Myocyte (in vitro differentiated cells): ENCODE measurements at places on chromosomes 5 and 9. TPM values are rescaled to one million over a fixed set of nuclear protein-coding genes. Genes with fewer than 3 reads are reported as not detected.
A peak's percentile ranks its signal among the peaks of the same experiment; 100 is the strongest.

Gene BARHL1
- not detected in 2 replicates for total RNA-seq

Gene CDC20B
- not detected in 2 replicates for total RNA-seq

Gene VLDLR
- total RNA-seq: 2.1 and 13.9 TPM in 2 replicates

Gene SCAI
- 7.5 and 12.5 TPM in 2 replicates for total RNA-seq

Gene IFNB1
- total RNA-seq: not detected in 2 replicates

Gene TMOD1
- total RNA-seq: 48.8 and 60.3 TPM in 2 replicates

Gene CDKN2B
- 75.8 and 81.1 TPM in 2 replicates for total RNA-seq

Gene PPP3R2
- not detected in 2 replicates for total RNA-seq

Gene TMEM174
- total RNA-seq: not detected in 2 replicates

Gene ZFP62
- total RNA-seq: 12.9 and 20.1 TPM in 2 replicates

Gene TAF11L12
- total RNA-seq: not detected in 2 replicates

Gene ZDHHC11
- 0.37 and 0.73 TPM in 2 replicates for total RNA-seq

DNA sequence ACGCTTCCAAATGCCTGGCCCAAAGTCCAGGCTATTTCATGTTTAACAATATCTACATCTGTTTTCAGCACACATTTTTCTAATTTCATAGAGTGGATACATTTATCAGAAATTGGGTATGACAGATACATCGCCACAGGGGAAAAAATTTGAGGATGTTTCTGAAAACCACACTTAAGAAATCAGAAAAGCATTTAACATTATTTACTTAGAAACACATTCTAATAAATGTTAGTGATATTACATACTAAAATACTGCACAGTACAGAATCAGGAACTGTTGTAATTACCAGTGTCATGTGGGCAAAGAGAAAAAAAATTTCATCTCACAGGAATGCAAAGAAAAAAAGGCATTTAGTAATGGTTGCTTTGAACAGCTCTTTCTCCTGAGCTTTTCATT, 310.5 kb upstream of the KIF2A start:
- no peak for DNase-seq

GRCh38 chr9:130936285-130937117, 2.5 kb downstream of the FIBCD1 start:
- peak; percentile 94 for DNase-seq

- no peak for DNase-seq
Observed at GRCh38 chr9:136363949-136364748, 605 bp upstream of the DNLZ start.

GRCh38 chr5:139682016-139682975, 34.1 kb downstream of the CXXC5 start:
- no peak for DNase-seq

DNA sequence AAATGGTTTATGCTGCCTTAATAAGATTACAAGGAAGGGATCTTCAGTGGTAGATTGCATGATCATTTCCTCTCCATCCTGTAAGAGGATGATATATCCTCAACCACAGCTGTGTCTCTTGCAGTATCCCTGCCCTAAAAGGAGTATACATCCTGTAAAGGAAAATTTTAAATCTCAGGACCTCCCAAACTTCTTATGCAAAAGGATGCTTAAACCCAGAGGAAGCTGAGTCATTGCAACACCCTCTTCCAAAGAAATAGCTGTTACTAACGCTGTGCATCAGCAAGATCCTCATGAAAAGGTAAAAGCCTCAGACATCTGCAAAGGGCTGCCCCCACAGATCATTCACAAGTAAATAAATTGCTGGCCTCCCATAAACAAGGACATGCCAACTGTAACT, 599.0 kb downstream of the PRELID2 start:
- DNase-seq: no peak

DNA sequence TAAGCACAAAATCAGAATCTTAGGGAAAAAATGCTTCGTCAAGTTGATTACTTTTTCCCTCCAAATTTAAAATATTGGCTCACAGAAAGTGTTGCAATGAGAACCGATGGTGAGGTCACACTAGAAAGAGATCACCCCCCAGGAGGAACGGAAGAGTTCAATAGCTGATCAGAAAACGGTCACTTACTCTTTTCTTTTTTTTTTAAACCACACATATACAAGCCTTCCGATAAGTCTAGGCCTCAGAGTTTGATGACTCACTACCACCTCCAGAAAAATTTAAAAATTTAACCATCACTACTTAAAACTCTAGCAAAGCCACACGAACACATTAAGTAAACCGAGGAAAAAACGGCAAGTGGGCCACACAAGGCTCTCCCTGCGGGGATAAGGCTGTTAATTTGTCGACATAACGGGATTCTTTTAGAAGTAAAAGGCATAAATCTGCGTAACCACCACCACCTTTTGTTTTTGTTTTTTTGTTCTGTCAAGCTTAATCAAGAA, 1.2 kb downstream of the SURF4 start:
- DNase-seq: no peak

- DNase-seq: no peak
Observed at GRCh38 chr9:133107961-133108793, 12.9 kb downstream of the RALGDS start.

- peak; percentile 35 for DNase-seq
Observed at GRCh38 chr5:61758711-61759110, 426.7 kb downstream of the ZSWIM6 start.

- DNase-seq: peak; percentile 78
Observed at GRCh38 chr5:168766426-168766700, 187.2 kb upstream of the PANK3 start.

DNA sequence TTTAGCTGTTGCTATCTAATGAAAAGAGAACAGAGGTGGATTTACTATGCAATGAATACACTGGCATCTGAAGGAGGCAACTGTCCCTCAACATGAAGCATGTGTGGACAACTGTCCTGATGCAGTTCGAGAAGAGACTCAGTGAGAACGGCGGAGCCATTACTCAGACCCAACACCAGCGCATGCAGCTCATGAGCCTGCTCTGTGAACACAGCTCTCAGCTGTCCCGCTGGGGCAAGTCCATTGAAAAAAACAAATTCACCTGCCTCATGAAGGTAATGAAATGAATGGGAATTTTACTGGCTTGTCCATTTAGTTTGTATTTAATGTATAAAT, 78.8 kb downstream of the SPTLC1 start:
- no peak for DNase-seq

DNA sequence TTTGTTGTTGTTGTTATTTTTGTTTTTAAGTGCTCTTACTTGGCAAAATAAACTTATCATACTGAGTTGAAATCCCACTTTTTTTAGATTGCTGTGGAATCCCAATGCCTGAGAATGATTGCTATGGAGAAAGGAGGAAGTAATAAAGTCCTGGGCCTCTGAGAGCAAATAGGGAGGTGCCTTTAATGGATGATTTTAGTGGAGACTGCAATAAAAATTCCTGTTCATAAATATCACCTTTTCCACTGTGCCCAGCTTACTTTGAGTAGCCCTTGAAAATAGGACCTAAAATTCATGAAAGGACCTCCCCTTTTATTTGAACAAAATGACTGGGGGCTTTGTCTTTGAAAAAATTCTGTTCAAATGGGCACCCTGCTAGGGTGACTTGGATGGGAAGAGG, 21.8 kb upstream of the ANKH start:
- no peak for DNase-seq

- peak; percentile 3 for DNase-seq
Observed at GRCh38 chr5:11324521-11325289, 563.7 kb upstream of the DAP start.

GRCh38 chr5:68730220-68730978, 363.4 kb upstream of the SLC30A5 start:
- peak; percentile 87 for DNase-seq

DNA sequence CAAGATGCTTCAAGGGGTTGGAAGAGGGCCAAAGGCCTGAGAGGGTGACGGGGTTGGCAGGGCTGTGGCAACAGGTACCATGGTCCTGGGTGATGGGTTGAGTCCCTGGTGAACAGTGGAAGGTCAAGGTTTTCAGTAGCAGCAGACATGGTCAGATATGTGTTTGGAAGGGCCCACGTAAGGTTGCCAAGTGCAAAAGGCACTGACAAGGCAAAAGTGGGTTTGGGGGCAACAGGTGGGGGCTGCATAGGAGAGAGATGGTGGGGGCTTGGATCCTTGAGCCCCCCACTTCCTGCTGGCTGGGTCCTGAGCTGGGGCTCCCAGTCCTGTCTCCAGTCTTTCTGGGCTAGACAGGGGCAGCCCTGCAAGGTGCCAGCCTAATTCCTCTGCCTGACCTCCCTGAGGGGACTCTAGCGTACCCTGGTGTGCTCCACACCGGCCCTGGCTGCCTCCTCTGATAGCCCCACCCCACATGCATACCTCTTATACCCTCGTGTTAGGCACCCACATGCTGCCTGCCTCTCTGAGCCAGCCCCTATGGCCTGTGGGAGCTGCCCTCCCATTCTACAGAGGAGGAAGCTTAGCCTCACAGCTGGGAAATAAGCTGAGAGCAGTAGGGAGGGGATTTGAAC, 20.9 kb upstream of the NSD1 start:
- no peak for DNase-seq

DNA sequence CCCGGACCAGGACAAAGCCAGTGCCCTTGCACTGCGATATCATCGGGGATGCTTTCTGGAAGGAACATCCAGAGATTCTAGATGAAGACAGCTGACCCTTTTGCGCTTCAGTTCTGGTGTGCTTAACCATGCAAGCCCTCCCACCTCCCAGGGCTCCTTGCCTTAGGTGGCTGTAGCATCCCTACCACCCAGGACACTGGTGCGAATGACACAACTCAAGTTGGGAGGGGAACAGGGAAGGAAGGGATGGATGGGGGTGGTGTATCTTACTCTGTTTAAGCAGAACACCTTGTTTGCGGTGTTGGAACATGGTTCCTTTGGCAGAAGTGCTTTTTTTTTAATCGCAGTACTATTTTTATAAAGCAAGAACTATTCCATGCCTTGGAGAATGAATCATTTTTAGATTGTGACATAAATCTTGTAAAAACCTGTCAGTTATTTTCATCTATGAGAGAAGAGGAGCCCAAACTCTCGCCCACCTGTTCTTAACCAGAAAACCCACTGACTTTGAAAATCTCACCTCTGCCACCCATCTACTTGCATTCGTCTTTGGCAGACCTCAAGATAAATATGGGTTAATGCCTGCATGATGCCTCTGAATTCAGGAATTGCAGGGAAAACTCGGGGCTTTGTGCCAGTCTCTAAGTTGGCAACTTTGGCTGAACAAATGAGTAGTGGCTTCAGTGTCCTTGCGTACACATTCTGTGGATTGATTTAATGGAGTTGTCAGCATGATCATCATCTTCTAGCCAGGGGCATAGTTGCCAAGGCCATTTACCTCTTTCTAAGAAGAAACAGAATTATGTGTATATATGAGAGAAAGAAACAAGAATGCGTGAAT, 3.9 kb upstream of the LSM11 start:
- no peak for DNase-seq

DNA sequence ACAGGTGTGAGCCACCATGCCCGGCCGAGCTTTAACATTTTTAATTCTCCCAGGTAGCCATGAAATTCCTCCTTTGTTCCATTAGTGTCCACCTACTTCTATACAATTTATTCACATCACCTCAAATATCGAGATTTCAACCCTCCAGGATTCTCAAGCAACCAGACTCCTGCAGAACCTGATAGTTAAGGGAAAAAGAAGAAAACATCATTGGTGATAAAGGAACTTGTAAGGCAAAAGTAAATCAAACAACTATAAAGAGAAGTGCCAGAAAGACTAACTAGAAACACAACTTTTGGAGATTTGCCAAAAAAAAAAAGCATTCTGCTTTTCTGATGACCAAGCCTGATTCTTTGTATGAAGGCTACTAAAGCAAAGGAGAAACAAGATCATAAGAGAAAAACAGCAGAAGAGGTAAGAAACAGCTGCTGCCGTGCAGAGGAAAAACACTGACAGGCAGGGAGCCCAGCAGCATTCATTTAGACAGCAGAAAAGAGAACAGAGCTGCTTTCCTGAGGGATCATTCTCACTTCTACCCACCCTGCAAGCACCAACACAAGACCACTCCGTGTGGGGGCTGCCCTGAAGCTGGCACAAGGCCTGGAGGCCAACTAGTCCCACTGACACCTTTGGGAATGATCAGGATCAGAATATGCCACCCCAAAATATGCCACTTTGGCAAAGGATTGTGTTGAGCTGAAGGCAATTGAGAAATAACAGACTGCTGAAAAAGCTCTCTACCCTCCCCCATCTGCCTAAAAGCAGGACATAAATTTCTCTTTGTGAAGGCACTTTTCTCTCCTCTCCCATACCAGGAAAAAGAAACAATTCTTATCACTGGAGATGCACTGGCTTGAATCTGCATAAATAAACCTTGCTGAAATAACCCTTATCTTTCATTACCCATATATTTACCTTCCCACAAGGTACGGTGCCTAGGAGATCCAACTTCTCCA, 75.1 kb downstream of the ALDH7A1 start:
- DNase-seq: peak; percentile 64

DNA sequence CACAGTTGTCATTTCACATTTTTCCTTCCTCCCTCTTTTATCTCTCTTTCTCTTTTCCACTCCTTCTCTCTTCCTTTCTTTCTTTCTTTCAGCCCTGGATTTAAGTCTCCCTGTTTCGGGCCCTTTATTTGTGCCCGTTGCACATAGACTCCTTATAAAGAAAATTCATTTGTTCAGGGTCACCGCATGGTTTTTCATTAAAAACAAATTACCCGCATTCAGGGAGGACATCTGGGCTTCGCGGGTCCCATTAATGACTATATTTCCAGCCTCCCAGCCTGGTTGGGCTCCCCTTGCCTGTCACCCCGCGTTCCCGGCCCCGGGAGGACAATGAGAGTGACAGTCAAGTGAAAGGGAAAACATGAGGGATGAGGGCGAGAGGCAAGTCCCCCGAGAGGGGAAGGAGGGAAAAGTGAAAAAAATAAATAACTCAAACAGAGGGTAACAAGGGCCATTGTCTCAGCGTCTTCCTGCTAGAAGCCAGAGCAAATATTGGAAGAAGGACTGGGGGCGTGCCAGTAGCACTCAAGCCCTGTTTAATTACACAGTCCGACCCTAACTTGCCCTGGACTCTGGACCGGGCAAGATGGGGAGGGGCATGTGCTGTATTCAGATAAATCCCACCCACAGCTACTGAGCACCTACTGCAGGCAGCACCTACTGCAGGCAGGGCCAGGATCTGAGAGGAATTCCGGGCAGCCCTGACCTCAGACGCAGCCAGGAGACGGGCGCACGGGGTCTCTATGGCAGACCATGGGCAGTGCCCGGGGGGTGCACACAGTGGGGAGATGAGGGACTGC, 166.2 kb downstream of the PAX5 start:
- DNase-seq: no peak

DNA sequence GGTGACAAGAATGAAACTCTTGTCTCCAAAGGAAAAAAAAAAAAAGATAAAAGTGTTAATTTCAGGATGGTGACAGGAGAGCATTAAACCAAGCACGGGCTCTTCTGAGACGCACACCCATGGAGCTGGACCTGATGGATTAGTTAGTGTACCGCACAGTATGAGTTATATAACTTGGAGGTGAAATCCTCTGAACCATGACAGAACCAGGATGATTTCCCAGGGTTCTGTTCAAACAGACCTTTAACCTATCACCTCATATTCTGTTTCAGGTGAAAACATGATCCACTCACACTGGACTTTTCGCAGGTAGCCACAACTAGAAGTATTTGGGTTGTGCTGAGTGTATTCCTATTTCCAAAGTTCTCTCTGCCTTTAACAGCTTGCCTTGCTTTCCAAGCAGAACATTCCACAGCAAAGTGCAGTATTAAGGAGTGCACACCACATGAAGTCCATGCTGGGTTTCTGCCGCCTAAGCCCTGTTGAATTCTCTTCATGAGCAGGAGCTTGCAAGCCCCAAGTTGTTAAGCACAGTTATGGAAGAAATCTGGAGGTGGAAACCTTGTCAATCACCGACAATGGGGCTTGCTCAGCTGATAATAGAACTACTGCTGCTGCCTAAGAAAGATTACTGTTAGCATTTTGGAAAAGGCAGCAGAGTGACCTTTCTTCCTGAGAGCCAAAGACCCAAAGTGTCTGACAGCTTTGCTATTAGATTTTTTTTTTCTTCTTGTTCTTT, 461.7 kb downstream of the TLE1 start:
- no peak for DNase-seq
